Neural crest cell (in vitro differentiated cells): ENCODE measurements at places on chromosomes 7 and 10. TPM values are rescaled to one million over a fixed set of nuclear protein-coding genes. Genes with fewer than 3 reads are reported as not detected.

The C10orf105 gene
- 0.12 and 0.20 TPM in 2 replicates for total RNA-seq

The EBLN1 gene
- total RNA-seq = not detected in 2 replicates

The PRSS2 gene
- total RNA-seq = not detected in 2 replicates

GRCh38 chr10:59771162-59771807 lies 18.0 kb upstream of the MRLN start:
- peaks cover 2% of the 10 kb centered on the region for H3K27me3 ChIP-seq
- no peak for DNase-seq
- H3K27ac ChIP-seq = no peak overlapping the region
- H3K4me3 ChIP-seq = no peak overlapping the region
- H3K4me1 ChIP-seq = no peaks in the 10 kb centered on the region
- H3K36me3 ChIP-seq = peaks cover 6% of the 10 kb centered on the region

GRCh38 chr7:21580073-21580521 lies 37.3 kb downstream of the DNAH11 start:
- no peak overlapping the region for H3K4me3 ChIP-seq
- peaks cover 5% of the 10 kb centered on the region for H3K36me3 ChIP-seq
- peaks cover 2% of the 10 kb centered on the region for H3K27me3 ChIP-seq
- no peak for DNase-seq
- H3K27ac ChIP-seq = no peak overlapping the region

GRCh38 chr10:70656489-70656888 lies 15.8 kb upstream of the ADAMTS14 start:
- no peak overlapping the region for H3K27ac ChIP-seq
- no peak overlapping the region for H3K4me3 ChIP-seq
- peaks cover 8% of the 10 kb centered on the region for H3K4me1 ChIP-seq
- H3K36me3 ChIP-seq = peaks cover 8% of the 10 kb centered on the region
- H3K27me3 ChIP-seq = no peaks in the 10 kb centered on the region

GRCh38 chr7:126840869-126841268 lies 411.9 kb downstream of the GRM8 start:
- H3K27ac ChIP-seq = no peak overlapping the region
- H3K4me1 ChIP-seq = no peaks in the 10 kb centered on the region
- peaks cover 2% of the 10 kb centered on the region for H3K27me3 ChIP-seq
- no peak for DNase-seq
- H3K36me3 ChIP-seq = no peaks in the 10 kb centered on the region

DNA sequence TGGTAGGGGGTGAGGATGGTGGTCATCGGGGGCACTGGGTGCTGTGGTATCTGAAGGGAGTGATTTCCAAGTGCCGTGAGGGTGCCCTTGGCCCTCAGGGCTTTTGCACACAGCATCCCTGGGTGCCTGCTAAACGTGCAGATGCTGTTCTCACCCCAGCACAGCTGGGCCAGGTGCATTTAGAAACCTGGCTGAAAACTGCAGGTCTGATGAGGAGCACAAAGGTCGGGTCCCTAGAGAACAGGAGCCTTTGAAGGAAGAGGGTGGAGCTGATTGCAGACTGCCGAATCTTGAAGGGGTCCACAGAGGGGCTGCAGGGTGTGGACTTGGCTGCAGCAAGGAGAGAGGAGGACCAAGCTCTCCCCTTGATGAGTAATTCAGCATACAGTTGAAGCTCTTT lies 32.0 kb downstream of the ZMIZ1 start:
- H3K27me3 ChIP-seq = no peaks in the 10 kb centered on the region
- peak overlapping the region; percentile 43 for H3K27ac ChIP-seq
- H3K4me3 ChIP-seq = peak overlapping the region; percentile 20

- no peak overlapping the region for H3K4me3 ChIP-seq
- H3K36me3 ChIP-seq = no peaks in the 10 kb centered on the region
- H3K27ac ChIP-seq = no peak overlapping the region
Measured at GRCh38 chr7:940599-941408, 13.7 kb downstream of the ADAP1 start.

DNA sequence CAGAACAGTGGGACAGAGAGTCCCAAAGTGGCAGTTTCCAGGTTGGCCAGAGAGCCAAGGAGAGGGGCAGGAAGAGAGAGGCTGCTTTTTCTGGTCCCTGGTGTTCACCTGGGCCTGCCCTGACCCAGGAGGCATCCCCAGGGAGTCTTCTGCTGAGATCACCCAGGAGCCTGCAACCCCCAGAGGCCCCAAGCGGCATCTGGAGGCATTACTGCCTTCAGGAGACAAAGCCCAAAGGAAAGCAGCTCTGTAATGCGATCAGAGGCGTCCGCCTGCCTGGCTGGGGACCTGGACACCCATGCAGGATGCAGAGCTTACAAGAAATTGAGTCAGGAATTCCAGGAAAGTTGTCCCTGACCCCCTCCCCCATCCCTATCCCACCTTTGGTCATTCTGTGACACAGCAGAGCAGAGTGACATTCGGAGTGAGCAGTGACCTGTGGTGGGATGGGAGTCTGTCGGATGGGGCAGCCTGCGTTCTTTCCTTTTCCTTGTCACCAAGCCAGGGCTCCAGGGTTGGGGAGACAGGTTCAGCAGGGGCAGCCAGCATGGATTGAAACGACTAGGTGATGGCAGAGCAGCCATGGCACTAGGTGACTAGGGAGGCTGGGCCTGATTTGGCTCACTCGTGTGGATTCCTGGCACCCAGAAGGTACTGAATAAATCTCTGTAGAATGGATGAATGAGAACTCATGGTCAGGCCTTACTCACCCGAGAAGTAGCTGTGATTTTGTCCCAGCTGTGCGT lies 10.4 kb downstream of the UNC5B start:
- H3K36me3 ChIP-seq = no peaks in the 10 kb centered on the region
- peaks cover 27% of the 10 kb centered on the region for H3K27me3 ChIP-seq
- peaks cover 4% of the 10 kb centered on the region for H3K4me1 ChIP-seq
- H3K4me3 ChIP-seq = no peak overlapping the region
- H3K27ac ChIP-seq = no peak overlapping the region
- DNase-seq = no peak

DNA sequence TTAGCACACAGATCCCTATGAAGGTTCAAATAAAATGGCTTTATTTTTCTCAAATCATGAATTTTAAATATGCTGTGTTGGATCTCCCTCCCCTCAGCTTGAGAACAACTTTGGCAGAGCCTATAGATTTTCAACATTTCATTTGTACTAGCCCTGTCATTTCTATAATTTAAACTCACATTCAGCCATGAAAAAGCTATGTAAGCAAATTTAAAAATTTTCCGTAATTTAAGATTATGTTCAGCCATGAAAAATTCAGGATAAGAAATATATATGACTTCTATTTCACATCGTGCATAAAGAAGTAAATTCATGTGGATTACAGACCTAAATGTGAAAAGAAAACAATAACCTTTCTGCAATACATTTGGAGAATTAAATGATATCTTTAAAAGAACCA lies 36.5 kb upstream of the SCIN start:
- H3K4me1 ChIP-seq = no peaks in the 10 kb centered on the region
- DNase-seq = no peak
- H3K27ac ChIP-seq = no peak overlapping the region
- no peak overlapping the region for H3K4me3 ChIP-seq
- no peaks in the 10 kb centered on the region for H3K27me3 ChIP-seq
- peaks cover 4% of the 10 kb centered on the region for H3K36me3 ChIP-seq

DNA sequence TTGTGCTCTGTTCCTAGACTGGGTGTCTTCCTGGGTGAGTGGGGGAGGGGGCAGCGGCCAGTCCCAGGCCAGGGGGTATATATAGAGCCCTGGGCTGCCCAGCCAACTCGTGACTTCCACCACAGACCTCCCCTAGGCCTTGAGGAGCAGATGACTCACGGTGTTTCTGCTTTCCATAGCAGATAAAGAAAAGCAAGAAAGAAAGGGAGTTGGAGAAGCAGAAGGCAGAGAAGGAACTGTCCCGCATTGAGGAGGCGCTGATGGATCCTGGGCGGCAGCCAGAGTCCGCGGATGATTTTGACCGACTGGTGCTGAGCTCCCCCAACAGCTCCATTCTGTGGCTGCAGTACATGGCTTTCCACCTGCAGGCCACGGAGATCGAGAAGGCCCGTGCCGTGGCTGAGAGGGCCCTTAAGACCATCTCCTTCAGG lies 10.1 kb downstream of the CALHM2 start:
- H3K27me3 ChIP-seq = no peaks in the 10 kb centered on the region
- no peak overlapping the region for H3K4me3 ChIP-seq
- H3K27ac ChIP-seq = no peak overlapping the region
- no peak for DNase-seq

DNA sequence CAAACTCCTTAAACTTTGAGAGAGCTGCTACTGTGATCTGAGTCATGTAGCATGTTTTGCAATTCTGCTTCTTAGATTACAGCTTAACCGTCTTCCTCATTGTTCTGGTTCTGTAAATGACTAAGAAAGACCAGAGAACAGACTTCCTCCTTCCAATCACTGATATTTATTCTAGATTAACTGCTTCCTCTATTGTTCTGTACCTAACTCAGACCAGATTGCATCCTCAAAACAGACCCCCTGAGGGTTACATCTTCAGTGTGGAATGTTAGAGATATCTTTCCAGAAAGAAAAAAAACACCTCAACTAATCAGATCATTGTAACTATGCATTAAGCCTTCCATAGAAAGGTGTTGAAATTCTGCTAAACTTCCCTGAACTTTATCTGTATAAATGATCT lies 5.7 kb upstream of the PIP start:
- DNase-seq = no peak
- peaks cover under 1% of the 10 kb centered on the region for H3K4me1 ChIP-seq
- peaks cover 19% of the 10 kb centered on the region for H3K27me3 ChIP-seq
- H3K4me3 ChIP-seq = no peak overlapping the region
- H3K36me3 ChIP-seq = no peaks in the 10 kb centered on the region

- DNase-seq = no peak
- H3K4me1 ChIP-seq = peaks cover 16% of the 10 kb centered on the region
- H3K27me3 ChIP-seq = no peaks in the 10 kb centered on the region
- no peak overlapping the region for H3K4me3 ChIP-seq
Measured at GRCh38 chr7:47714669-47715607, 133.0 kb upstream of the TNS3 start.

- no peak overlapping the region for H3K27ac ChIP-seq
- H3K36me3 ChIP-seq = no peaks in the 10 kb centered on the region
- peaks cover 2% of the 10 kb centered on the region for H3K4me1 ChIP-seq
- DNase-seq = no peak
Measured at GRCh38 chr7:3884543-3884942, 583.5 kb downstream of the SDK1 start.
